ENCODE measurements at places on chromosomes 5 and 9.

GRCh38 chr9:81687521-81688261 is 1.7 kb downstream of the TLE1 start:
- peak; percentile 21 for DNase-seq

- no peak for DNase-seq
These were observed 213.5 kb downstream of the MEF2C start for GRCh38 chr5:88669371-88670050.

DNA sequence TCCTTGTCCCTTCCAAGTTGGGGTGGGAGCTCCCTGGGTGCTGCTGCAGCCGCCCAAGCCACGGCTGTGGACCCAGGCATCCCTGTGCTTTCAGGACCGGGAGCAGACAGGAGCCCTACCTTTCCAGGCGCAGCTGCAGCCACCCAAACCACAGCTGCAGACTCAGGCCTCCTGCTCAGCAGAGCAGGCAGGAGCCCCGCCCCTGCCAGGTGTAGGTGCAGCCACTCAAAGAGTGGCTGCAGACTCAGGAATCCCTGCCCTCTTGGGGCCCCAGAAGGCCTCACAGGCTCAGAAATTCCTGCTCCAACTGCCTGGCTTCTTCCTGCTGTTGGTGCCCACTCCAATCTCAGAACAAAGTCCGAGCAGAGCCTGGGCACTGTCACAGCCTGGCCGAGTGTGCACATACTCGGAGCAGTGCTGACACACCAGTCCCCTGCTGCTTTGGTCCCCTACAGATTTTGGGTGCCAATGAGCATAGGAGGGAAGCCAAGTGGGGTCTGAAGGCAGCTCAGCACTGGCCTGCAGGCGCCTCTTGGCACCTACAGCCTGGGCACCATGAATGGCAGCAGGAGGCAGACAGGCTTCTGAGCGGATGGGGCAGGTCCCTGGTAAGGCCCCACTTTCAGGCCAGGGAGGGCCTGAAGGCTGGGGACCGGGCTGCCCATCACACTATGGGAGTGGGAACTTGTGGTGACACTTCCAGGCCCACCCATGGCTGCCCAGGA is 6.0 kb upstream of the TESK1 start:
- no peak for DNase-seq

GRCh38 chr9:125929846-125930245 is 182.7 kb downstream of the PBX3 start:
- DNase-seq: no peak
